ENCODE measurements at places on chromosomes 3 and 15.

- DNase-seq = no peak
Measured at GRCh38 chr3:55554634-55555425, 67.7 kb upstream of the WNT5A start.

GRCh38 chr3:193168931-193169330 lies 72.1 kb upstream of the PLAAT1 start:
- no peak for DNase-seq

- DNase-seq = no peak
Measured at GRCh38 chr3:187041362-187042307, 97.7 kb downstream of the RPL39L start.

DNA sequence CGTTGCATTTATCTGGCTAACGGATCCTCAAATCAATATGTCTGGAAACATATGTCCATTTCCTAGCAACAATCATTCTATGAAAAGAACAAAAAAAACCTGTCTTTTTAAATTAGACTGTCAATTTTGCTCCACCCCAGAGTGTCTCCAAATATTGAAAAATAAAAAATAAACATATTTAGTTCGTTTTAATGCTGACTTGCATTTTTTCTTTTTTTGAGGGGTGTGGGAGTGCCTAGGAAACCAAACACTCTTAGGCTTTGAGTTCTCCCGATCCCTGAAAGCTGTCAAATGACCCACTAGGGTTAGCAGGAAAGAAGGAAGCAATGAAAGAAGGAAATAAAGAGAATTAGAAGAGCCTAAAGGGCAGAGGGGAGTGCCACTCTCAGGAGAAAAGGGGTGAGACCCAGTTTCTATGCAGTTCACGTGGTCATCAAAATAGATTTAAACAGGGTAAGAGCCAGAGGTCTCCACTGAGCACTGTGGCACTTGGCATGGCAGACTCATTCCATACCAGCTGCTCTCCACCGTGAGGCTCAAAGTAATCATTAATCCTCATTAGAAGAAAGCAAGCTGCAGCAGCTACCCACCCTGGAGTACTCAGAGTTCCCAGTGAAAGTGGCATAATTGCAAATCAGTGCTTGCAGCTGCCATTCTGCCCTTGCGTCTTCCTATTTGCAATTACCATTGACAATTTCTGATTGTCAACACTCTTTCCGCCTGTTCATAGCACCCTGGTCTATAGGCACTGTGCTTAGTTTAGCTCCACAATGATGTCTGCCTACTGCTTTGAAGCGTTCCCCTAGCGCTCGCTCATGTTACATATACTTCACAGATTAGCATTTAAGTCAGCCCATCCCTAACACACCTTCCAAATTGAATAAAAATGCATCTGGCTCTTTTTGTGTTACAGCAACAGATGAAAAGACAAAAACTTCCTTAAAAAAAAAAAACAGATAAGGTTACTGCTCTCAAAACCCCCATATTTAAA lies 32.3 kb downstream of the PDZRN3 start:
- DNase-seq = peak; percentile 93

DNA sequence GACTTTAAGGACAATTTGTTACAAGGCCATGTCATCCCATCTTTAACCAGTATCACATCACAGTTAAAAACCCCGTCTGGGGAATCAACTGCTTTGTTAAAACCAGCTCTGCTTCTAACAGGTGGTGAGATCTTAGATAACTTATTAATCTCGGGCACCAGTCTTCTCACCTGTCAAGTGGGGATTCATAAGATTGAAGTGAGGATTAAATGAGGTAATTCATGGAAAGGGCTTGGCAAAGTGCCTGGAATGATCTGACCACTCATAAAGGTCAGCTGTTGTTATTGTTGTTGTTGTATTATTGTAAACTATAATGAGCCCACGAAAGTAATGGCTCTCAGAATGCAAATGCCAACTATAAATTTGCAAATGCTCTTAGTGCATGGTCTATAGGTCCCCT lies 30.1 kb upstream of the SLC24A5 start:
- peak; percentile 24 for DNase-seq

DNA sequence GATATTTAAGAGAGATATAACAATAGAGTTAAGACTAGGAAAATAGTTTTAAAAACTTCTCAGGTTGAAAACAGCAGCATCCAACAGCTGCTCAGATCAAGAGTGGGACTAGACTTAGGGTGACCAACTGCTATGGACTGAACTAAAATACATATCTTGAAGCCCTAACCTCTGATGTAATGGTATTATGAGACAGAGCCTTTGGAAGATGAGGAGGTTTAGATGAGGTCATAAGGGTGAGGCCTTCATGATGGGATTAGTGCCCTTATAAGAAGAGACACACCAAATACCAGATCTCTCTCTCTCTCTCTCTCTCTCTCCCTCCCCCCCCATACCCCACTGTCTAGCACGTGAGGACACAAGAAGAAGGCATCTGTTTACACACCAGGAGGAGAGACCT lies 37.4 kb upstream of the GALNT15 start:
- no peak for DNase-seq

DNA sequence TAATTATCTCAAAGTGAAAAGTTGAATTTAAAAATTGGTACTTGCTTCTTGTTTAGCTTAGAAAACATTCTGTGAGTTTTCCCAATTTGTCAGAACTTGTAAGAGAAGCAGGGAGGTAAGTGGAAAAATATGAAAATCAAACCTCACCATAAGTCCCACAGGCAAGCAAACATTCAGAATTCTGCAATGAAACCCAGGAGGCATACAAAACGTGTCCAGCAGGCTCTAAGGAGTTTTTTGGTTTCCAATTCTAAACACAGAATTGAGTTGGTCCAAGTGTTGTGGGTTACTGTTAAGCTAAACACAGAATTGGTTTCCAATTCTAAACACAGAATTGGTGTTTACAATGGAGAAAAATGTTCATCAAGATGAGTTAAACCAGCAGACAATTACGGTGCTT lies 27.1 kb upstream of the ACKR4 start:
- DNase-seq = no peak

DNA sequence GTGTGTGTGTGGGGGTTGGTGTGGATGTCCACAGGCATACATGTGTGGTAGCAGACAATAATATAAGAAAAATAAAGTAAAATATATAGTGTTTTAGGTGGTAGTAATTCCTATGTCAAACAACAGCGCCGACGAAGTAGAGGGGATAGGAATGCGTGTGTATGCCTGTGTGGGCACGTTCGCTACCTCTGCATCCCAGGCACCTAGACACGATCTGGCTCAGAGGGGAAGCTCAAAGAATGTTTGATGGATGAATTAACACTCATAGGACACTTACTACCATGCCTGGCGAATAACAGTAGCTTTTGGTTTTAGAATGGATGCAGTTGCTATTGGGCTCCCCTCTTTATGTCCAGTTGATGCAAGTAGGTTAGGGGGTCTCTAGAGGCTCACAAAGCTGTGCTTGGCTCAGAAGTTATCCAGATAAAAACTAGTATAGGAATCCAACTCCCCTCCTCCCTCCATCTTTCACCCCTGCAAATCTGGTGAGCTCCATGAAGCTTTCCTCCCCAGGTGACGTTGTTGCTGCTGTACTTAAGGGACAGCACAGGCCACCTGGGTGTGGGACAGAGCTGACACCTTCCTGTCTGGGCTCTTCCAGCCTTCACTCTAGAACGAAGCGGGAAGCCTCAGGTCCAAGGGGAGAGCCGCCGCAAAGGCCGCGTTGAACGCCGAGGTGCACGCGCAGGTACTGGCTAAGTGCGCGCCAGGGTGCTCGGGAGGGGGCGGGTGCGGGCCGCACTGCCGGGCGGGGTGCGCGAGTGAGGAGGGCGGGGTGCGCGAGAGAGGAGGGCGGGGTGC lies 192.6 kb upstream of the LYSMD4 start:
- no peak for DNase-seq

- no peak for DNase-seq
Measured at GRCh38 chr15:100806157-100806556, 73.5 kb upstream of the ALDH1A3 start.

DNA sequence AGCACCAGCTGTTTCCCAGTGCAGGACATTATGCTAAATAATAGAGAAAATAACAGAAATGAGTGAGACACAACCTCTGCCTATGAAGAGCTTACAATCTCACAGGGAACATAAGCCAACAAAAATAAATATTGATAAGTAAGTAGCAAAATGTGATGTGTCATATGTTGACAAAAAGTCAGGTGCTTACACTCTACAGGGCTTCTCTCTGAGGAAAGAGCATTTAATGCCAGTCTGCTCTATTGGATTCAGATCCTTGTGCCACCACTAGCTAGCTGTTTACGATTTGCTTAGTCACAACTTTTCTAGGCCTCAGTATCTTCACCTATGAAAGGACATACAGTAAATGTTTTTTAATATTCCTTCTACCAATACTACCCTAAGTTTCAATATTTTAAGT lies 500.9 kb upstream of the NAALADL2 start:
- DNase-seq = no peak

- DNase-seq = no peak
Measured at GRCh38 chr15:100224206-100225185, 117.3 kb downstream of the ADAMTS17 start.

- no peak for DNase-seq
Measured at GRCh38 chr3:185846037-185846436, 21.2 kb upstream of the IGF2BP2 start.

GRCh38 chr15:88300861-88301260 lies 44.3 kb upstream of the NTRK3 start:
- no peak for DNase-seq

DNA sequence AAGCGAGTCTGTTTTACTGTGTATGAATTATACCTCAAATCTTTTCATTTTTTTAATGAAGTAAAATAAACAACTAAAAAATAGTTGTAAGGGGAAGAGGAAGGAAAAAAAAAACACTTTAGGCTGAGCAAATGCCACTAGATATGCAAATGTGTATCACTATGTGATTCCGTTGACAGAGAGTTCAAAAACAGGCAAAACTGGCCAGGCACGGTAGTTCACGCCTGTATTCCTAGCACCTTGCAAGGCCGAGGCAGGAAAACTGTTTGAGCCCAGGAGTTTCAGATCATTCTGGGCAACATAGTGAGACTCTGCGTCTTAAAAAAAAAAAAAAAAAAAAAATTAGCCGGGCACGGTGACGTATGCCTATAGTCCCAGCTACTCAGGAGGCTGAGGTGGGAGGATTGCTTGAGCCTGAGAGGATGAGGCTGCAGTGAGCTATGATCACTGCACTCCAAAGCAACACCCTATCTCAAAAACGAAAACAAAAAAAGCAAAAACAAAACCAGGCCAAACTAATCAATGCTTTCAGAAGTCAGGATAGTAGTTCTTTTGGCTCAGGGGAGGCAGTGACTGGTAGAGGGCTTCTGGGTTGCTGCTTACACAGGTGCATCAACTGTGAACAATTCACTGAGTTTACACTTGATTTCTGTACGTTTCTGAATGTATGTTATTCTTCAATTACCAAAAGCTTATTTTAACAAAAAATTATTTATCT lies 7.4 kb downstream of the PRC1 start:
- no peak for DNase-seq

- no peak for DNase-seq
Measured at GRCh38 chr3:141080431-141080830, 29.3 kb downstream of the SPSB4 start.

- DNase-seq = no peak
Measured at GRCh38 chr3:170327040-170327808, 30.3 kb upstream of the SKIL start.

DNA sequence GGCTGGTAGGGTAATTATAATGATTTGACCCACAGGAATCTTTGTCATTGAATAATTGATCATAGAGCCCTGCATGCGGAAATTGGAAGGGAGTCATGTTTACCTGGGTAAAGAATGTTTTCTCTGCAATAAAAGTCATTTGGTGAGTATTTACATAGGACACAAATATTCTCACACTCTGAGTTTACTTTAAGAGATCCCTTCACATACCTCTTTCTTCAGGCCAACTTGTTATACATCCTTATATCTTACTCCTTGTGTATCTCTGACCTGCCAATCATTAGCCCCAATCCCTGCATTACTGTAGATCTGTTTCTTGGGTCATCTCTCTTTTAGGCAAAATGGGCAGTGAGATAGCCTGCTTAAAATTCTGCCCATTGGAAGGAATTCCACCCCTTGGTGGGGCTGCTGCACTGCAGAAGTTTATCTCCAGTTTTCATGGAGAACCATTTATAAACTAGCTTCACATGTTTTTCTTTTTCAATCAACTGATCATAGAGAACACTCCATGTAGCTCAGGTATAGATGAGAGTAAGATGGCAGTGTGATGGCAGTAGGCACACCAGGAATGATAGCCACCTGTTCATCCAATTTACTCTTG lies 46.2 kb downstream of the ILDR1 start:
- DNase-seq = no peak

DNA sequence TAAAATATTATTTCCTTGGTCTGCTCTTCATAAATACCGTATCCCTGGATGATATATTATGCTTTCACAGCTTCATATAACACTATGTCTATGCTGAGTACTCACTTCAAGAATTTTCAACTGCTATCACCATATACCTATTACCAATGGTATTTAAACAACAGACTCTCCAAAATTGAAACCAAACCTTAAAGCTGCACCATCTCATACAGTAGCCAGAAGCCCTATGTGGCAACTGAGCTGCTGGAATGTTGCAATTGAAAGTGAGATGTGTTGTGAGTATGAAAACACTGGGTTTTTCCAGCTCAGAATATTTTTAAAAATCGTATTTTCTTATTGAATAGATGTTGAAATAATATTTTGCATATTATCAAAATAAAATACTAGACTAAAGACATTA lies 130.1 kb upstream of the GOLGA6L6 start:
- DNase-seq = no peak

DNA sequence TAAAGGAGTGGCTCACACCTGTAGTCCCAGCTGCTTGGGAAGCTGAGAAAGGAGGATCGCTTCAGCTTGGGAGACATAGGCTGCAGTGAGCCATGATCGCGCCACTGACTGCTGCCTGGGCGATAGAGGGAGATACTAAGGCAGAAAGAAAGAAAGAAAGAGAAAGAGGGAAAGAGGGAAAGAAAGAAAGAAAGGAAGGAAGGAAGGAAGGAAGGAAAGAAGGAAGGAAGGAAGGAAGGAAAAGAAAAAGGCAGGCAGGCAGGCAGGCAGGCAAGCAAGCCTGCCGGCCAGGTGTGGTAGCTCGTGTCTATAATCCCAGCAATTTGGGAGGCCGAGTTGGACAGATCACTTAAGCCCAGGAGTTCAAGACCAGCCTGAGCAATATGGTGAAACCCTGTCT lies 15.3 kb downstream of the SLC28A1 start:
- DNase-seq = no peak

DNA sequence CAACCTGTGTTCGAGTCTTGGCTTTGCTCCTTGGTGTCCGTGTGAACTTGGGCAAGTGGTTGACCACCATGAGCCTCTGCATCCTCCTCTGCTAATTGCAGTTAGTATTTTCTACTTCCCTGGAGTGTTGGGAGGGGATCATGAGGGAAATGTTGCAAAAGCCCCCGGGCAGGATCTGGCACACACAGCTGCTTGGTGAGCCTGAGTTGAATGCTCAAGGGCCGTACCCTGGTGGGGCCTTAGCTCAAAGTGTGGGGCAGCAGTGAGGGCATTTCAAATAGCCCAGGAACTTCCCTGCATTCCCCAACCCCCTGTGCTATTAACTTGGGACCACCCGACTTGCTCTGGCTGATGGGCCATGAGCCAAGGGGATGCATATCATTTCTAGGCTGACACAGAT lies 94.9 kb upstream of the SLC6A11 start:
- no peak for DNase-seq

Data from NCI-H1105 treated with DMSO at 0.1 percent for 48 hours (cell line).